ENCODE measurements at places on chromosomes 5 and 9. TPM values are rescaled to one million over a fixed set of nuclear protein-coding genes. Genes with fewer than 3 reads are reported as not detected.

GRCh38 chr9:120970244-120970643 is 43.6 kb upstream of the TRAF1 start:
- DNase-seq = no peak

Gene MYOT
- total RNA-seq = not detected

DNA sequence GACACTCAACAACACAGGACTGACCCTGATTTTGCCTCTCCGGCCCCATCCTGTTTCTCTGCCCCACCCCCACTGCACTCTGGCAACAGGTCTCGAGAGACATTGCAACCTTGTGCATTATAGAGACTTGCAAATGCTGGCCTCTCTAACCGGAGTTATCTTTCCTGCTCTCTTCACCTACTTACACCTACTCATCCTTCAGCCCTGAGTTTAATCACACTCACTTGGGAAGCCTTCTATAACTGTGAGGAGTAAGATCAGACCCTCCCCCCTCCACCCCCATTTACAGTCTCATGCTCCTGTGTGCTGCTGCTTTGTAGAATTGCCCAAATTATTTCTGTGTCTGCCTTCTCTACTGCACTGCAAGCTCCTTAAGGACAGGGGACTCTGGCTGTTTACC is 42.8 kb downstream of the WWC1 start:
- no peak for DNase-seq

GRCh38 chr5:137214446-137215189 is 284.5 kb downstream of the SPOCK1 start:
- no peak for DNase-seq

- no peak for DNase-seq
These were observed 56.3 kb upstream of the SPATA31E1 start for GRCh38 chr9:87826331-87826730.

Gene TNC
- 0.05 TPM for total RNA-seq

Data from activated CD8-positive, alpha-beta T cell treated with anti-CD3 and anti-CD28 coated beads for 36 hours (primary cell).